ENCODE measurements at places on chromosomes 1 and 21.

DNA sequence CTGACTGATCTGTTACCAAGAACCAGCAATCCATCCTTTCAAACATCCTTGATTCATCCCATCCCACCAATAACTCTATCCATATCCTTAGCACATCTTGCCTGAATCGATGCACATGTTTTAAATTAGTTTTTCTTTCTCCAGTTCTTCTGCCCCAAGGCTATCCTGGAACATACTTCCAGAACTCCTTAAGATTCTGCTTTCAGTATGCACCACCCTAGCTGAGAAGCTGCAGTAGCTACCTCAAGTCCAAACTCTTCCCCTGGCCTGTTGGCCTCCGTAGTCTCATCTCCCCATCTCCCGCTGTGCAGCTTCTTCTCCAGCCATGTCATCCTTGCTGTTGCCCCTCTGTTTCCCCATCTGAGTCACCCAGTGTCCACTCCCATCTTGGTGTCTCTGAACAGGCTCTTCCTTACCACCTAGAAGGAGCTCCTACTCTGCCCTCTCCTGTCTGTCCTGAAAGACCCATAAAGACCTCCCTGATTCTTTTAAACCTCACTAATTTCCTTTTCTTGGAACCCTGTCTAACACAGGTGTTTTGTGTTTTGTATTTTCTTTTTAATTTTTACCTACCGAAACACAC lies 108.0 kb downstream of the SGIP1 start:
- DNase-seq: no peak

GRCh38 chr1:170704256-170704655 lies 40.3 kb downstream of the PRRX1 start:
- no peak for DNase-seq

DNA sequence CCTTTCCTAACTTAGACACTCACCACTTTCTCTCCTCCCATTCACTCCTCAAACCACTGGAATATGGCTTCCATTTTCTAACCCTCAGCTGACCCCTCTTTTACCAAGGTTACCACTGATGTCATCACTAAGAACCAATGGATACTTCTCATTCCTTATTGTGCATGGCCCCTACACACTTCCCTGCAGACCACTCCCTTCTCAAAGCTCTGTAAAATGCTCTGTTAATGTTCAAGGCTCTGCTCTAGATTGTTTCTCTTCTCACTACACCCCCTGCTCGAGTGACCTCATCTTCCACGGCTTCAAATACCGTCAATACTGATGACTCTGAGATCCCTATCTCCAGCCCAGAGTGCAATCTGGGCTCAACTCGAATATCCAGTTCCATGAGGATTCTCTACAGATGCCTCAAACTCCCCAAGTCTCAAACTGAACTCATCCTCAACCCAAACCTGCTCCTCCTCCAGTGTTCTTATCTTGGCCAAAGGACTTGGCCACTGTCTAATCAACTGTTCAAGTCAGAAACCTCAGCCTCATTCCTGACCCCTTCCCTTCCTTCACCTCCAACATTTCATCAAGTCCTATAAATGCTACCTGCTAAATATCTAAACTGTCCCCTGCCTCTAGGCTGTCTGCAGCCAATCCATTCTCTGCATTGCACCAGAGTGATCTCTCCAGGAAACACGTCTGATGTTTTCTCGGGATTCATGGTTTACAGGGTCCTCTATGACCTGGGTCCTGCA lies 41.3 kb upstream of the BMP8B start:
- DNase-seq: no peak

DNA sequence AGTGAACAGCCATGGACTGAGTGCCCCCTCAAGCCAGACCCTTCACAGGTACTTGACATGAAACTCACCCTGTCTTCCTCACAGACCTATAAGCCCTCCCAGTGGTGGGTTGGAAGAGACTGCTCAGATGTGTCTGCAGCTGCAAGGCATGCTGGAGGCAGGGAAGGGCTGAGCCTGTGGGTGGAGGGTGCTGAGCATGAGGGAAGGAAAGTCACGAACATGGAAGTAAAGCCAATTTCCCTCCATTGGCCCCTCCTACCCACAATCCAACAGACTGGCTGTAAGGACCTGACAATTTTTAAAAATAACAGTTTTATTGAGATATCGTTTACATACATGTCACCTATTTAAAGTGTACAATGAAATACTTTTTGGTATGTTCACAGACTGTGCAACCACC lies 44.1 kb downstream of the RCSD1 start:
- no peak for DNase-seq

DNA sequence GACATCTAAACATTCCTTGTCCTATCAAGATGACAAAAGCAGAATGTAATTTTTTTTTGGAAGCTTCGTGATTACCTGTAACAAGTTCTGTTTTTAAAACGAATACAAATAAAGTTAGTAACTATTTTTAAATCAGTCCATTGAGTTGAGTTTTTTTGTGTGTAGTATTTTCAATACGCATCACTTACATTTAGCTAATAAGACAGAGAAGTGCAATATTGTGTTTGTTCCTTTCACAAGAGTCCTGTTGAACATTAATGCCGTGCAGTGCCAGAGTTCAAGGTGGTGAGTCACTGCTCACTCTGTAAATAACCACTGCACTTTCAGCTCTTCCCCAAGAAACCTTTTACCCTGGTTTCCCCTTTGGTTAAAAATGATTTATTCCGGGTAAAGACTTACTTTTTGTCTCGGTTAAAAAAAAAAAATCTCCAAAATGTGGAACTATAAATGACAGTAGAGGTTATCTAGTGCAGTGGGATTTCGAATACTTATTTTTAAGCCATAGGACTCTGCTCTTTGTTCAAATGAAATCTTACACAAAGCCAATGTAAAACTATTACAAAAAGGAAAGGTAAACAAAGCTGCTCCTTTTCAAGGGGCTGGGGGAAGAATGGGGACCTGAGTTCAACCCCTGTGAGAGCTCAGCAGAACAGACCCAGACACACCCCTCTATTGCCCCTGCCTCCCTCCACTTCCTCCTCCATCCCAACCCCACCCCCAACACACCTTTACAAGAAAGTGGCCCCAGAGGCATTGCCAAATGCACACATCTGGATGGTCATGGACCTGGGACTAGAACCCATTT lies 14.8 kb upstream of the NCMAP start:
- no peak for DNase-seq

- no peak for DNase-seq
Observed at GRCh38 chr1:92346866-92347640, 48.2 kb downstream of the RPAP2 start.

- DNase-seq: no peak
Observed at GRCh38 chr1:36512842-36513241, 30.1 kb upstream of the CSF3R start.

- no peak for DNase-seq
Observed at GRCh38 chr1:11693024-11693590, 1.6 kb downstream of the DRAXIN start.

Measured in NCI-H1048 (cell line).